Transverse colon (tissue), 4 donors: ENCODE measurements at places on chromosomes 7 and 10.

- DNase-seq = peak; percentile 20
- H3K27ac ChIP-seq = peak overlapping the region; percentile 83
- peaks cover 23% of the 10 kb centered on the region for H3K4me1 ChIP-seq
Measured at GRCh38 chr7:151756076-151756731, 120.7 kb downstream of the PRKAG2 start.

GRCh38 chr10:20745556-20746375 is 151.3 kb downstream of the NEBL start:
- H3K36me3 ChIP-seq = no peaks in the 10 kb centered on the region
- no peak overlapping the region for H3K4me3 ChIP-seq
- H3K27ac ChIP-seq = no peak overlapping the region
- H3K4me1 ChIP-seq = no peaks in the 10 kb centered on the region

GRCh38 chr7:130442601-130443000 is 1.8 kb upstream of the CEP41 start:
- H3K4me3 ChIP-seq = no peak overlapping the region
- no peaks in the 10 kb centered on the region for H3K36me3 ChIP-seq
- no peak overlapping the region for H3K27ac ChIP-seq
- no peaks in the 10 kb centered on the region for H3K27me3 ChIP-seq
- DNase-seq = no peak

DNA sequence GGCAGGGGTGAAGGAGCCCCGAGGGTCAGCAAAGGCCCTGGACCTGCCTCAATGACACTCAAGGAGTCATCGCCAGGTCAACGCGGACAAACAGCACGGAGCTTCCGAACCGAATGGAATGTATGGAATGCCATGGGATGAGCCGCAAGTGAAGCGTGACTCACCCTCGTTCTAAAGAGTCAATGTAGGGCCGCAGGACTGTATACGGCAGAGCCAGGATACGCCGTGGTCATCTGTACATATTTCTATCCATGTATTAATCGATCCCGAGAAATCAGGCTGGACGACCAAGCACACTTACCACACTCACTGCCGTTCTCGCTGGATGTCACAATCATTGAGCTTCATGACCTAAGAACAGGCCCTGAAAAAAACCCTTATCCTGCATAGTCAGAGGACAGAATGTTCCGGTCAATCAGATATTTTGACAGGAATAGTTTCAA is 4.3 kb downstream of the SNX8 start:
- DNase-seq = no peak

DNA sequence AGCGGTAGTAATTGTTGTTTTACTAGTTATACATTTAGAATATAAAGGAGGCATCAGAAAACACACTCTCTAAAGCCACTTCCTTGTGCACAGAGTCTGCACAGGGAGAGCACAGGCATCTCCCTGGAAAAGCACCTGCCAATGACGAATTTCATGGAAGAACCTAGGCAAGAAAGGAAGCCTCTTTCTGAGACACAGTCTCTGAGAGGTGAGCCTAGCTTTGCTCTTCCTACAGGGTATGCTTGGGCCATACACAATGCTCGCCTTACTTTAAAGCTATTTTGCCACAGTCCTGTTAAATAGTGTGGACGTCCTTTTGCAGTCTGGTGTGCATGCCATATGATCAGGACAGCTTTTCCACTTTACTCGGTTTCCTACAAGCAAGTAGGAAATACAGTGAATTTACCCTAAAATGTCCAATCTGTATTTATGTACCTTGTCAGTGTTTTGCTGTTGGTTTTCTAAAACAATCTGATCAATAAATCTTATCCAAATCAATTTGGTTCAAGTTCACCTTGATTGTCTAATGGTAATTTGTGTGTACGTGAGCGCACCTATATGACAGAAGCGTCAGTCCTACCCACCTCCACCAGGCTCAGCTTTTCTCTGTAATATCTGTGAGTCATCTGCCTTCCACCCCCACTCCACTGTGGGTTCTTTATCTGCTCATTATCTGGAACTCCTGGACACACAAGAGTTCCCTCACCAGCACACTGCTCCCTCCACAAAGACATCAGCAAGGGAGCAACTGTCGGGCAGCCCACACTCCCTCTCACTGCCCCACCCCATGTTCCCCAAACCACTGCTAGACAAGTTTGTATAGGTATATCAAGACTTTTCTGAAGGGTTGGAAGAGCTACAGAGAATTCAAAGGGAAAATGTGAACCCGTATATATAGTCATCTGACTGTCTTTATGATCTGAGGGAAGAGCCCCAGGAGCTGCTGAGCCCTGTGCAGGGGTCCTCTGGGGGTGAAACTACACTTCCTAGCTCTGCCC is 65.2 kb downstream of the KLHDC10 start:
- DNase-seq = no peak
- H3K4me1 ChIP-seq = no peaks in the 10 kb centered on the region
- H3K4me3 ChIP-seq = no peak overlapping the region

- no peak for DNase-seq
- no peak overlapping the region for H3K4me3 ChIP-seq
- no peaks in the 10 kb centered on the region for H3K27me3 ChIP-seq
- no peaks in the 10 kb centered on the region for H3K4me1 ChIP-seq
- H3K36me3 ChIP-seq = no peaks in the 10 kb centered on the region
Measured at GRCh38 chr7:35022725-35023124, 14.6 kb downstream of the DPY19L1 start.

- peak overlapping the region; percentile 85 for H3K27ac ChIP-seq
- H3K4me3 ChIP-seq = peak overlapping the region; percentile 6
- H3K4me1 ChIP-seq = peaks cover 12% of the 10 kb centered on the region
- peaks cover 5% of the 10 kb centered on the region for H3K27me3 ChIP-seq
Measured at GRCh38 chr10:103448746-103449145, 3.4 kb downstream of the CALHM2 start.

- H3K4me1 ChIP-seq = peaks cover 40% of the 10 kb centered on the region
- H3K27me3 ChIP-seq = no peaks in the 10 kb centered on the region
- H3K36me3 ChIP-seq = no peaks in the 10 kb centered on the region
- H3K4me3 ChIP-seq = no peak overlapping the region
Measured at GRCh38 chr7:95607561-95607960, 11.2 kb upstream of the PDK4 start.

- no peak for DNase-seq
- H3K4me1 ChIP-seq = peaks cover 82% of the 10 kb centered on the region
- no peak overlapping the region for H3K4me3 ChIP-seq
- peak overlapping the region; percentile 86 for H3K27ac ChIP-seq
- no peaks in the 10 kb centered on the region for H3K36me3 ChIP-seq
Measured at GRCh38 chr7:6382817-6383216, 64.9 kb downstream of the DAGLB start.

DNA sequence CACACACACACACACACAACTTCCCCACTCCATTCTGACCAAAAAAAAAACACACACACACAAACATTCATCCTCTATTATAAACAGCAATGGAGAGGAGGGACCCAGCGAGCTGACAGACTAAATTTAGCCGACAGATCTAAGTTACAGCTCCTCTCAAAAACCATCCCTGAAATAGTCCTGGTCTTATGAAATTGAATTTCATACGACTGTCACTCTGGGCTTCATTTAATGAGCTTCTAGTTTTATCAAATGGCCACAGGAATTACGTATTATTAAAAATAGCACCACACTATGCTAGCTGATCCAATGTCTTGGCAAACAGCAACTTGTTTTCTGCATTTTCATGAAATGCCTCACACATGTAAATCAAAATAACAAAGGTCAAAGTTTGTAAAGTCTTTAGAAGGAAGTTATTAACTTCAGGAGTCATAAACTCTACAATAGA is 131.3 kb upstream of the ASAH2 start:
- DNase-seq = no peak
- no peak overlapping the region for H3K27ac ChIP-seq
- H3K36me3 ChIP-seq = no peaks in the 10 kb centered on the region
- no peak overlapping the region for H3K4me3 ChIP-seq
- no peaks in the 10 kb centered on the region for H3K4me1 ChIP-seq

- peaks cover 6% of the 10 kb centered on the region for H3K4me1 ChIP-seq
- no peak overlapping the region for H3K4me3 ChIP-seq
- no peaks in the 10 kb centered on the region for H3K36me3 ChIP-seq
- H3K27me3 ChIP-seq = no peaks in the 10 kb centered on the region
- no peak overlapping the region for H3K27ac ChIP-seq
Measured at GRCh38 chr7:19665399-19666008, 43.3 kb downstream of the POLR1F start.
